ENCODE measurements at places on chromosomes 16 and 17.

DNA sequence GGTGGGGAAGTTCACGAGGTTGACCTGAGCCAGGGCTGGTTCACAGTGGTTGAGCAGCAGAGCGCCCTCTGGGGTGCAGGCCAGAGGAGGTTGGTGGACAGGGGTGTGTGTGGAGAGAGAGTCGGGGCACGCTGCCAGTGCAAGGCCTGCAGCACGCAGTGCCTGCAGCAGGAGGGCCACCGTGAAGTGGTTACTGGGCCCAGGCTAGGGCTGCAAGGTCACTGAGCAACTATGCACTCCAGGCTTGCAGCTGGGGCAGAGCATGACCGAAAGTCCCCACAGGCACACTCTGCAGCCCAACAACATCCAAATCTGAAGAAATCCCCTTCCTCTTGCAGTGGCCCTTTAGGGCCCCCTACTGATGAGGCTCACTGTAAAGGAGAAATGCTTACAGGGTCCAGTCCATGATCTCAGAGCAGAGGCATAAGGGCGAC is 89.1 kb upstream of the NOL11 start:
- no peak for DNase-seq

DNA sequence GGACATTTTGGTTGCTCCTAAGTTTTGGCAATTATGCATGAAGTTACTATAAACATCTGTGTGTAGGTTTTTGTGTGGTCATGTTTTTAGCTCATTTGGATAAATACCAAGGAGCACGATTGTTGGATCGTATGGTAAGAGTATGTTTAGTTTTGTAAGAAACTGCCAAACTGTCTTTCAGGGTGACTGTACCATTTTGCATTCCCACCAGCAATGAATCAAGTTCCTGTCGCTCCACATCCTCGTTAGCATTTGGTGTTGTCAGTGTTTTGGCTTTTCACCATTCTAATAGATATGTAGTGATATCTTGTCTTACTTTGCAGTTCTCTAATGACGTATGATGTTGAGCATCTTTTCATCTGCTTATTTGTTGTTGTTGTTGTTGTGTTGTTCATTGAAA is 20.2 kb downstream of the TENT4B start:
- DNase-seq = no peak

DNA sequence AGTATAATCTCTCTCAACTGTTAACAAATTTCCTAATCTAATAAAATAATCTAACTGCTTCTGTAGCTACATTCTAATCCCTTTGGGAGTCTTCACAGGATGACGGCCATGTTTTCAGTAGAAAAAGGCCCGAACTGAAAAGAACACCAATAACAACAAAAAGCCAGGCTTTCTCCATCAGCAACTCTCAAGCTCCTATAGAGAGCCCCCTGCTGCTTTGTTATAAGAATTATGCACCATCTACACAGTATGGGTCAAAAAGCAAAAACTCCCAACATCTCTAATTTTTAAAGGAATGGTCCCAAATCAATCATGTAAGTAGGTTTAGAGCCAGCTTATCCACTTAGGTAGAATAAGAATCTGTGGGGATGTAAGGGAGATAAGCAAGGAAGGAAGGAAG is 163.6 kb upstream of the C17orf78 start:
- DNase-seq = no peak

- peak; percentile 85 for DNase-seq
These were observed at the start of gene ADCY7 for GRCh38 chr16:50266337-50267091. TSS of gene ADCY7 (plus strand) at chr16:50266551. CDS start at chr16:50288180, 21,629 bp downstream.

DNA sequence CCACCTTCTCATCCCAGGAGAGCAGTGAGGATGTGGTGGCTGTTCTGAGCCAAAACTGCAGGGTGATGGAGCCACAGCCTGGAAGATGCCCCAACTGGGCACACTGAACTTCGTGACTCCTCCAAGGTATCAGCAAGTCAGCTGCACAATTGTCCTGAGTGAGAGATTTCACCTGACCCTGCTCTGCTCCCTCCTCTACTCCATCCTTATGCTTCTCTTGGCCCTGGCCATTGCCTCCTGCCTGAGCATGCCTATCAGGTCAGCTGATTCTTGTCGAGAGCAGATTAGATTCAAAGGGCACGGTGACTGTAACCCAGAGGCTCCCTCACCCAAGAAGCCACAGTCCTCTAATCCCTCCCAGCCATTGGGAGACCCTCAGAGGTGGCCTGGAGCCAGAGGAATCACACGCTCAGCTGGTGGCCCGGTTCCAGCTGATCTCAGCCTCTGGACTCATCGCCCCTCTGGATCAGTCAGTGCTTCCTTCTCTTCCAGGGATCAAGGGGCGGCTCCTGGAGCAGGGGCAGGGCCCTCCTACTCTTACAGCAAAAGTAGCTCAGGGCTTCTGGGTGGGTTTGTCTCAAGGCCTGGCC is 7.0 kb upstream of the CYB561 start:
- no peak for DNase-seq

DNA sequence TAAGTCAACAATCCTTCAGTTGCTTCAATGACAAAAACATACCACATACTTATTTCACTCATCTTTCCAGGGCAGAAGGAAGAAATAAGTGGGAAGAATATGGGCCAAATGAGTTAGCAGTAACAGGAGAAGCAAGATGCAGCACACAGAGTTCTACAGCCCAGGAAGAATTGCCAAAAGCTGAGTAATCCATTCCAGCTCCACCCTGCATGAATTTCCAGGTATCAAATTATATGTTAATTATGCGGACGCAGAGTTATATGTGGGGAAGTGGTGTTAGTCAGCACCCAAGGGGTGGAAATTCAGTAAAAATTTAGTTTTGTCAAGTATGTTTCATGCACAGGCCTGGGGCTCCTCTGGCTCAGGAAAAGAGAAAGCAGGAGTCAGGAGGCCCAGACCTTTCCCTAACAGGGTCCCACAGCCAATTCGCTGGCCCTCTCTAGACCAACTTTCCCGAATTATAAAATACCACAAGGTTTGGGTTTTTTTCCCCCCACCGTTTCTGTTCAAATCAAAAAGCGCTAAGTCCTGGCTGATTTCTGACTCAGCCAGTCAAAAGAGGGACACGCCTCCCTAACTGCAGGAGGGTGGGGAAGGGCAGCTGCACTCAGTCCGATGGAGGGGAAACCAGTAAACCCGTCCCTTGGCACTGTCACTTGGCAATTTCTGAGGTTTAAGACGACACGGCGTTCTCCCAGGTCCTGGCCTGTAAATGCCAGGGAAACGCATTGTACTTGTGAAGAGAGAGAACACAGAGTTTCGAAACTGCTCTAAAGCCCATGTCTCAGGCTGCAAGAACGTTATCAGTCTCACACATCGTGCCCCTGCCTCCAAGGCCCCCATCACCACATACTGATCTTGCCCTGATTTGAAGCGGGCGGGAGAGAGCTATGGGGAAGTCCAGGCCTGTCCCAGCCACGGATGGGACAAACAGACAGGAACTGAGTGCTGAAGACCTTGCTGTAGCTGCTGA is 58.1 kb downstream of the ZFHX3 start:
- no peak for DNase-seq

DNA sequence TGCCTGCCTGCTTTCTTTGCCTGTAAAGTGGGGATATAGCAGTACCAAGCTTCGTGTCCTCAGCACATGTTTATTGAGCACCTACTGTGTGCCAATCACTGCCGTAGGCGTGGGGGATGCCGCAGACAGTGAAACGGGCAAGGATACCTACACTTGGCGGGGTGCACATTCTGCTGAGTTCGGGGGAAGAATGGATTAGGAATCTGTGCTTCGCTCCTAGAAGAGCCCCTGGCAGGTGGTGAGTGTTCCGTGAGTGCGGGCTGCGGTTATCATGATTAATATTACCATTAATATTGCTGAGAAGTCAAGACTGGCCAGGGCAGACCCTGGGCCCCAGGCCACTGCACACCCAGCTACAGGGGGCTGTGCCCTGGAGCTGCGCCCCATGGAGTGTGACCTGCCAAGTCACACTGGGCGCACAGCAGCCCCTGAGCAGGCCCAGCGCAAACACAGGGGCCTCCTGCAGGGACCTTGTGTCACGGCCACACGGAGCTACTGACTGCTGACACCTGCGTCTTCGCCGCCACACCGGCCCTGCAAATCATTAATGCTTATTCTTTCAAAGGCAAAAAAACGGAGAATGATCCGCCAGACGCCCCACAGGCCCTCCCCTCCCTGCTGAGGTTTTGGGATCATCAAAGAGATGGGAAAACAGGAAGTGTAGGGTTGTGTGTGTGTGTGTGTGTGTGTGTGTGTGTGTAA is 213.4 kb upstream of the GSE1 start:
- no peak for DNase-seq

GRCh38 chr17:83190601-83191387 is 111.4 kb downstream of the METRNL start:
- no peak for DNase-seq

DNA sequence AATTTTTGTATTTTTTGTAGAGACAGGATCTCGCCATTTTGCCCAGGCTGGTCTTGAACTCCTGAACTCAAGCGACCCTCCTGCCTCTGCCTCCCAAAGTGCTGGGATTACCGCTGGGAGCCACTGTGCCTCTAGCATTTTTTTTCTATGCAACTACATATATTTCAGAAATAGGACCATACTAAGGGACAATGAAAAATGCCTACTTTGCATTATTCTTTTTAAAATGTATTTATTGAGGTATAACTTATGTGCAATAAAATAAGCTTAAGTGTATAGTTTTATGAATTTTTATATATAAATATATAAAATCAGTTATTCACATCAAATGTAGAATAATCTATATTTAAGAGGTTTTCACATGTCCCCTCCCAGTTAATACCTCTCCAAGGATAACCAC is 38.1 kb downstream of the KATNIP start:
- no peak for DNase-seq

DNA sequence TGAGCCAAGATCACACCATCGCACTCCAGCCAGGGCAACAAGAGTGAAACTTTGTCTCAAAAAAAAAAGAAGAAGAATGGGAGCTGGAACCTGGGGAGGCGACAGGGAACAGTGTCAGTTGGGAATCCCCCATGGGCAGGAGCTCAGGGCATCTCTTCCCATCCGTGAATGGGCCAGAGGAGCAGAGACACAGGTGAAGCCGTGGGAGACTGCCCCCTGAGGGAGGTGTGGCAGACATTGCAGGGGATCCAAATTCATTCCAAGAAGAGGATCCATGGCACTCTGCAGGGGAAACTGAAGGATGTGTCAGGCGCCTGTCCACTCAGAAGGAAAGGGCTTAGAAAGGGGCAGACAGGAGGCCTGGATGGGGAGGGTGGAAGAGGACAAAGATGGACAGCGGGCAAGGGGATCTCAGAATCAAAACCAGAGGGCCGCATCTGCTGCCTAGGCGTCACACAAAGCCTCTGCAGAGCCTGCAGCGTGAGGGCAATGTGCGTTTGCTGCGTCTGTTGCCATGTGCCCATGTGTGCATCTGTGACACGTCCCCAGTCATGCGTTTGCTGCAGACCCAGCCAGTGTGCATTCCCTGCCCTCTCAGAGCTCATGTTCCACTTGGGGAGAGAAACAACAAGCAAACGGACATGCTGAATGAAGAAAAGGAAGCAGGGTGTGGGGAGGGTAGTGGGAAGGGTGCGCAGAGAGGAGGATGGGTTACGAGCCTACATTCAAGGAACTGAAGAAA is 30.6 kb upstream of the TNRC6C start:
- no peak for DNase-seq

DNA sequence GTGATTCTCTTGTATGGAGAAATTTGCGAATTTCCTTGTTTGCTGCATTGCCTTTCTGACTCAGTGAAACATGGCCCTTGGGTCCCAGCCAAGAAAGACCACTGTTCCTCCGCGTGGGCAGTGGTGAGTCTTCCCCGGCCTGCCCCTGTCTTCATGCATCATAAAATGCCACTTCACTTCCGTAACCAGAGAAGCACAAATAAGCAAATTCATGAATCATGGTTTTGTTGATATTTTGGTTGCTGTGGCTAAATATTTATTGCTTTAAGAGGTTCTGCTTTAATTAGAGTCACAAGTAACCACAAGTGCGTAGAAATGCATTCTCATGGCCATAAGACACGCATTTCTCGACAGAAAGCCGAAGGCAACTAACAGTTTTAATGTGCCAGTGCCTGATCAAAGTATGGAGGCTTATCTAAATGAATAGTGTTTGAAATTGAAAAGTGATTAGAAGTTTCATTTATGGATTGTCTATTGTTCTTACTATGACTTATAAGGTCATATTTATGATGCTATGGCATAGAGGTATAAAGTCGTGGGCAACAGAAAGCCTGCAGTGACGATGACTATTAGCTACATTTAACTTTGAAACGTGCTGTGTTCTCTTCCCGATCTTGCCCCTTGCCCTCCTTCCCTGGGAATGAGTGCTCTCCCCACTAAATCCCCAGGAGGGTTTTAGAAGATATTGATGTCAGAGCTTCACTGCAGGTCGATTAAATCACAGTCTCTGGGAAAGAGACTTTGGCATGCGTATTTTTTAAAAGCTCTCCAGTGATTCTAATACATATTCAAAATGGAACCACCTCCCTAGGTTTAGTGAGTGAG is 76.0 kb downstream of the WIPI1 start:
- no peak for DNase-seq

GRCh38 chr17:66625311-66625767 is 209.6 kb upstream of the CACNG5 start:
- DNase-seq = no peak

GRCh38 chr16:78900966-78901365 is 699.6 kb downstream of the MAF start:
- no peak for DNase-seq

DNA sequence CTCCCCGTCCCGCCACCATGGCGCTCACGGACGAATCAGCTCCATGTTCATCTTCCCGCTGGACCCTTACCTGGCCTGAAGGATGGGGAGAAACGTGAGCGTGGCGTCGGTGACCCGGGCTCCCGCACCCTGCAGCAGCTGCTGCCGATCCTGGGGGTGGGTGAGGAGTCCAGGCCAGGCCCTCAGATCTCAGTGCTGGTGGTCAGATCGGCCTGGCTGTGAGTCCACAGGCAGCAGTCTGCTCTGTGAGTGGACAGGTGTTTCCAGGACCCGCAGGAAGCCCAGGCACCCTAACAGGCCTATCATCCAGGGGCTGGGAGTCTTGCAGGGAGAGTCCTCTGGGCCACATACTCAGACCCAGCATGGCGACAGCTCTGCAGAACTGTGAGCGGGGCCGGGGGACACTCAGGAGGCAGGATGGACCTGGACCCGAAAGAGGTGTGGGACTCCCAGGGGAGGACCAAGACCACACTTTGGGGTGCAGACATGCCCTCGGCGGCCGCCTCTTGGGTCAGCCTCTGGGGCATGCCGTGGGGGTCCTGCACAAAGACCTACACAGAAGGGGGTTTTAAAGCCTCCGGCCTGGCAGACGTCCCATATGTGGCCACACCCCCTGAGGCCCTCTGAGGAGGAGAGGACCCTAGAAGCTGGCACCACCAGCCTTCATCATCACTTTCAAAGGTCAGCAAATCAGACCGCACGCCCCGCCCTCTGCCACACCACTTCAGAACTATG is 27.2 kb upstream of the ZNF469 start:
- DNase-seq = no peak

All from CD4-positive, alpha-beta T cell treated with Interleukin-10 for 1 hour (primary cell).